ENCODE measurements at places on chromosomes 16 and 17. TPM values are rescaled to one million over a fixed set of nuclear protein-coding genes. Genes with fewer than 3 reads are reported as not detected.

XYLT1 gene
- 27.1 TPM for total RNA-seq

CACNA1H gene
- total RNA-seq = 5.7 TPM

TUBB3 gene
- total RNA-seq = 0.88 TPM

SYNGR3 gene
- 3.9 TPM for total RNA-seq

SDR42E1 gene
- total RNA-seq = 4.5 TPM

KCNJ2 gene
- total RNA-seq = not detected

AMDHD2 gene
- total RNA-seq = 171 TPM

HCRT gene
- total RNA-seq = not detected

LCAT gene
- total RNA-seq = 5.9 TPM

STH gene
- not detected for total RNA-seq

FOXC2 gene
- 0.11 TPM for total RNA-seq

CD300A gene
- 1.8 TPM for total RNA-seq

RNF222 gene
- 1.2 TPM for total RNA-seq

SLC9A5 gene
- 3.1 TPM for total RNA-seq

PLA2G10 gene
- total RNA-seq = not detected

GFAP gene
- total RNA-seq = not detected

SMPD3 gene
- 0.89 TPM for total RNA-seq

Measured in CD4-positive, alpha-beta T cell (primary cell).